Right cardiac atrium (tissue), 5 donors: ENCODE measurements at places on chromosomes 2 and 18.

DNA sequence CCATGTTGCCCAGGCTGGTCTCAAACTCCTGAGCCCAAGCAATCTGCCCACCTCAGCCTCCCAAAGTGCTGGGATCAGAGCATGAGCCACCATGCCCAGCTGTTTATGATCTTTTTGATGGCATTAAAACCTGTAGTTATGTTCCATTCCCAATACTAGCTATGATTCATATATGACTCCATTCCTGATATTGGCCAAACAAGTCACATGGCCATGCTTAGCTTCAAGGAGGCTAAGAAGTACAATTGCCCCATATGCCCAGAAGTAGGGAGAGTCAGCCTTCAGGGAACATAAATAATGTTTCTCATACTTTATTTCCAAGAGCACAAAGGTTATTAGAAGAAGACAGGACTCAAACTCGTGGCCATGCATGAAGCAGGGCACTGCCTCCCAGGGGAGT lies 132.4 kb upstream of the RAB6C start:
- DNase-seq, result no peak

- DNase-seq, result no peak
These were observed at the start of gene TRIM54 for GRCh38 chr2:27281855-27282559. TRIM54 (plus strand) TSS chr2:27282429; CDS start chr2:27282732, 303 bp downstream.

- DNase-seq, result no peak
These were observed 4.1 kb upstream of the AGXT start for GRCh38 chr2:240864475-240864874.

GRCh38 chr2:145584353-145584752 lies 1064.4 kb upstream of the ZEB2 start:
- no peak for DNase-seq

DNA sequence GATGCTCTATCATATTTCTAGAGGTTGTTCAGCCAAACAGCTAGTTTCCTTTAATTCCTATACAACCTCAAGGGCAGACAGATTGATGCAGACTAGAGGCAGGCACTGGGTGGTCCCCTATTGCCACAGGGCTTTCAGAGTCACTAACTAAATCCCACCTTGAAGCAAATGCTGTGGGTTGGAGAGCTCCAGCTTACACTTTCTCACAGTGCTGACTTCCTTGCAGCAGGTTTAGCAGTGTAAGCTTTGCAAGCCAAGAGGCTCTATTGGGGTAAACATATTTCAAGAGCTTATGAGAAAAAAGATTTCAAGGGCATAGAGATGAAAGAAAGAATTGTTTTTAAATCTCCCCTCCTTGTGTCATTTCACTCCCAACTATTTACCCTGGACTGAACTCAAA lies 366.5 kb upstream of the CRIM1 start:
- DNase-seq, result no peak

GRCh38 chr2:153891051-153891450 lies 19.3 kb downstream of the GALNT13 start:
- no peak for DNase-seq

GRCh38 chr18:3665780-3666525 lies 216.0 kb downstream of the TGIF1 start:
- DNase-seq, result peak; percentile 88

- no peak for DNase-seq
These were observed 170.0 kb upstream of the EPAS1 start for GRCh38 chr2:46127176-46127575.

- DNase-seq, result no peak
These were observed 74.5 kb downstream of the NEDD4L start for GRCh38 chr18:58118536-58118935.

GRCh38 chr18:69469444-69469919 lies 68.8 kb downstream of the DOK6 start:
- DNase-seq, result peak; percentile 36

- no peak for DNase-seq
These were observed 164.8 kb downstream of the ARHGAP15 start for GRCh38 chr2:143294068-143294467.

DNA sequence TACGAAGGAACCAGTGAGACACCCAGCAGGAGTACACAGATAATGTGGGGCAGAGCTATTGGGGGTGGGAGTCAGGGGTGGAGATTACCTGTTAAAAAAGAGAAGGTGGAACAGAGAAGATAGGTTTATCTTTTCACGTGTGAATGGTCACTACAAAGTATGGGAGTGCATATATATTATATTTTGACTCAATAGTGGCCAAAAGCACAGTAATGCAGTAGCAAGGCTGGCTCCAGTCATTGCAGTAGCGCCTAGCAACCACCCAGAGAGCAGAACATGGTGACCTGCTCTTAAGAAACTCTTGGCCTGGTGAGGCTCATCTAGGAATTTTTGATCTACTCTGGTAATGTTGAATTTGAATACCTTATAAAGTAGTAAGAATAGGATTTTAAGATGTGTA lies 1.0 kb downstream of the IMPACT start:
- no peak for DNase-seq

- DNase-seq, result no peak
These were observed 193.5 kb upstream of the ZEB2 start for GRCh38 chr2:144713410-144713809.

- no peak for DNase-seq
These were observed 57.9 kb downstream of the POLR1A start for GRCh38 chr2:86047575-86048382.

DNA sequence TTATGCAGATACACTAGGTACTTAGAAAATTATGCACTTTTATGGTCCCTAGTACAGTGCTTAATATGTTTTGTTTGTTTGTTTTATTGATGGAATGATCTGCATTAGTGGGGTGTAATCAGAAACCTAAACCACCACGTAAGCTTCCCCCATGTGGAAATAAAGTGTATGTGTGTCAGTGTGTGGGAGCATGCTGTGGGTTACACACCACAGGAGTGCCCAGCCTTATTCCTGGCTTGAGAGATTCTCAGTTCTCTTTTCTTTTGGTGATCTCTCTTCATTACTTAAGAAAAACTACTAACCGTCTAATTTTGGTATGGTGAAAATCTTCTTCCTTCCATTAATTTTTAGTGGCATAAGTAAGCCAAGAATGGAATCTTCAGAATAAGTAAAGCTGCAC lies 398.6 kb downstream of the DCDC2C start:
- no peak for DNase-seq

GRCh38 chr2:205734436-205735037 lies 52.2 kb downstream of the NRP2 start:
- DNase-seq, result no peak

DNA sequence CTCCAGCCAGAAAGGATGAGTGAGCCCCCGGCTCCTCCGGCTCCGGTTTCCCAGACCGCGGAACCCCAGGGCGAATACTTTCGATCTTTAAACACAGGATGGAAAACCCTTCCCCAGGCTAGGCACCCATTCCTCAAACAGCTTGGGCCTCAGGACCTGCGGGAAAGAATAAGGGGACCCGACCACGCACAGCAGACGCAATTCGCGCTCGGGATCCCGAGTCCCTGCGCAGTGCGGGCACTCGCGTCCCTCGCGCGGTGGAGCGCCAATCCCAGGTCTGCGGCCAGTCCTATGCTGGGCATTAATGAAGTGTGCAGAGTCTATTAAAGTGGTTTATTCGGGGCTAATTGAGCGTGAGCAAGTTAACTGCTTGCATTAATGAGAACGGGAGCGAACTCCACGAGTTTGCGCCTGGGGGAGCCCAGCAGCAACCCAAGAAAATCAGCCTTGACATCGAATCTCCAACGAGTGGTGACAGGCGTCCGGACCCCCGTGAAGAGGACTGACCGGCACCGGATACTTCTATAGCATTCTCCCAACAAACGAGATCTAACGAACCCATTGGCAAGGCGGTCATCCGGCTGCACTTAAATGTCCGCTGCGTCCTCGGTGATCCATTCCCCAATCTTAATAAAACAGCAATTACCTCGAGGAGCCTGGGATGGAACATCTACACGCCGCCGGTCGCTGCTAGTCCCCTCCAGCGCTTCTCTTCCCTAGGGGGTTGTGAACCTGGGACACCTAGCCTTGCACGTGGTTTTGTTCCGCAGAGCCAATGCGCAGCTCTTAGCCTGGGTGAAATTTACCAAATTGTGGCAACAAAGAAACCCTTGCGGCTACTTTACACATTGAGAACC lies 1.6 kb downstream of the OSR1 start:
- peak; percentile 49 for DNase-seq

- DNase-seq, result no peak
These were observed 254.6 kb downstream of the CDH20 start for GRCh38 chr18:61587865-61588264.

- DNase-seq, result no peak
These were observed 48.1 kb downstream of the HS1BP3 start for GRCh38 chr2:20602803-20603202.

- DNase-seq, result no peak
These were observed 197.7 kb upstream of the SH3BP4 start for GRCh38 chr2:234754126-234754525.

DNA sequence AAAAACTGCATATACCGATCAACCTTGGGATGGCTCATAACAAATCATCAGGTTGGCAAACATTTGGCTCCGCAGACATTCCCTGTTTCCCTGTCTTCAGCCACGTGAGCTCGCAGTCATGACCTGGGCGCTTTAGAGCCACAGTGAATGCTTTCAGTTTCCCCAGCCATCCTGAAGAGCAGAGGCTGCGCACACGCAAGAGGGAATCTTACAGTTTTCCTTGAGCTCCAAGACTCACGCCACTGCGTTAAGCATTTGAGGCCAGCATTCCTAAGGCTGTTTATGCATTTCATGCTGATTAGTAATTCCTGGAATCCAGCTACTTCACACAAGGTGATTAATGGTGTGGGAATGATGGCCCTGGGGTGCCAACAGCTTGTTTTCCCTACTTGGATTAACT lies 95.1 kb downstream of the MTCL1 start:
- DNase-seq, result no peak

GRCh38 chr2:238408615-238409340 lies 17.9 kb upstream of the ASB1 start:
- DNase-seq, result no peak

DNA sequence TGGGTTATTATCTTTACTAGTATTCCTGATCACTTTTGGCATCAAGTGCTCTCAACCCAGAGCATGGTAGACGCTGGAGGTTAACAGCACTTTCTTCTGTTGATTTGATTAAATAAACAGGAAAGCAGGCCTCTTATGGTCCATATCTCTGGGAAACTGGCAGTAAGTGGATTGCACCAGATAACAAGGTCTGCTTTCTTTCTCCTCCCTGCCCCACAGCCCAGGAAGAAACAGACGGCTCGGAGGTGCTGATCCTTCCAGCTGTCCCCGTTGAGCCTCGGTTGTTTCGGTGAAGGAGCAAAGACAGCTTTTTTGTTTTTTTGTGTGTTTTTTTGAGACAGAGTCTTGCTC lies 100.8 kb upstream of the KCTD1 start:
- no peak for DNase-seq

GRCh38 chr2:102736410-102737409 lies 25.1 kb upstream of the TMEM182 start:
- peak; percentile 95 for DNase-seq

GRCh38 chr2:240351088-240351741 lies 84.2 kb upstream of the GPC1 start:
- DNase-seq, result no peak

DNA sequence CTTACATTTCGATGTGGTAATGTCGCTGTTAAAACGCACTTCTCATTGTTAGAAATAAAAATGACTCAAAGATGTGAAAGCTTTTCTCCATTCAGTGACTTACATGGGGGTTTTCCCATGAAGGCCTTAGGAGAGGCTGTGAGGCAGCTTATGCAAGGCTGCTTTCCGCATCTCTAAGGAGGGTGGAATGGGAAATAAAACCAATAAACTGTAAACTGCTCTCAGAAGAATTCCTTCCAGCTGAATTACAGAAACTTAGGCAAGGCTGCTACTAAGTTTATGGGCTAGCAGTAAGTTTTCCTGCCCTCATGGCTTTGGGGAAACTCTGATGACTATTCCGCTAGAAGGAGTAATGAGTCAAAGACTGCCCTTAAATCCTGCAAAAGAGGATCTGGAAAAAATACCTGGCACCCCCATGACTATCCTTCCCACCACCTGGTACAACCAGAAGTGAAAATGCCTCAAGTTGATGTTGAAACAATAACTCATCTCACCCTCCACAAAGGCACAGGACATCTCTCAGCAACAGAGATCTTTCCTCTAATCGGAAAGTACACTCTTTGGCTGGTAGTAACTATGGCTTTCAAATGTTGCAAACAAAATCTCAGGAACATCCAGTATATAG lies 97.7 kb upstream of the SMAD7 start:
- no peak for DNase-seq

- no peak for DNase-seq
These were observed 59.9 kb downstream of the BIN1 start for GRCh38 chr2:127047054-127047453.

GRCh38 chr2:234701421-234701820 lies 204.5 kb upstream of the ARL4C start:
- no peak for DNase-seq

- peak; percentile 18 for DNase-seq
These were observed 87.0 kb downstream of the EIPR1 start for GRCh38 chr2:3290655-3291054.

DNA sequence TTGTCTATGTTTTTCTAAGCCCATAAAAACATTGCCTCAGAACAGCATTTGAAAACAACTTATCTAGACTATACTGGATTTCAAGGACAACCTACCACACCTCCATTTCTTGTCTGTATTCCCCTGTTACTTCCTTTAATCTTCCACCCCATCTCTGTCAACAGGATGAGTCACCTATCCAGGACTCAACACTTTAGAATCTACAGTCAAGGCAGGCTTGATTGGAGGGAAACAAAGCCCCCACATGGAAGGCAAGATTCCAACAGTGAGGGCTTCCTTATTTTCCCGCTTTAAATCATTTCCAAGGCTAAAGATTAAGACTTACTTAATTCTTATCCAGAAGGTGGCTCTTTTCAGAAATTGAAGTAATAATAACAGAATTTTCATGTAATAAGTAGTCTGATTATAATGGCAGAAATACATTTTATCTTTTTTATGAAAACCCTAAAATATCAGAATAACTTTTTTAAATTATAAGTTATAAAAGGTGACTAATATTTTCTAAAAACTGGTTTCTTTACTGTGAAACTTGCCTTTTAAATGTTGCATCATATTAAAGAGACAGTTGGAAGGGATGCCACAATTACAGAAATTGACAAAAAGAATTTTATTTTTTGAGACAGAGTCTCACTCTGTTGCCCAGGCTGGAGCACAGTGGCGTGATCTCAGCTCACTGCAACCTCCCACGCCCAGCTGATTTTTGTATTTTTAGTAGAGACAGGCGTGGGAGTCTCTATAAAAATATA lies 138.7 kb upstream of the CCDC150 start:
- DNase-seq, result no peak

GRCh38 chr2:220913384-220913783 lies 658.7 kb downstream of the EPHA4 start:
- no peak for DNase-seq

DNA sequence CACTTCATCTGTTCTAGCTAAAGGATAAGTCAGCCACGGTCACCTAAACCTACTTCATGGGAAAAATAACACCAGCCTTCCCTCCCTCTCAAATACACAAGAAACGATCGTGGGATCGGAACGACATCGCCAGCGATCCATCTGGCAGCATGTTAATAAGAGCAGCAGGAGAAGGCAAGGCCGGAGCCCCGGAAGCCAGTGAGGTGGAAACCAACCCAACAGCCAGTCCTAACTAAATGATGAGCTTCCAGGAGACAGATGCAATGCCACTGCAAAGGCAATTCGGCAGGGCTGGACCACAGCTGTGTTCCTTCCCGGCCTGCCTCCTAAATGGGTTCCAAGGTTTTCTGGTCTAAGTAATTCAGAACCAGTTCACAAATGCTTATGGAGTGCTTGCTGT lies 117.5 kb downstream of the TMEM163 start:
- DNase-seq, result no peak
